NCI-H1436 treated with DMSO at 0.1 percent for 48 hours (cell line): ENCODE measurements at places on chromosomes 3 and 15.

GRCh38 chr3:50364573-50365079 is 5.3 kb upstream of the TMEM115 start:
- DNase-seq, result no peak

- no peak for DNase-seq
These were observed 152.9 kb upstream of the GOLIM4 start for GRCh38 chr3:168248383-168249204.

GRCh38 chr3:99625643-99626416 is 12.6 kb upstream of the COL8A1 start:
- no peak for DNase-seq

DNA sequence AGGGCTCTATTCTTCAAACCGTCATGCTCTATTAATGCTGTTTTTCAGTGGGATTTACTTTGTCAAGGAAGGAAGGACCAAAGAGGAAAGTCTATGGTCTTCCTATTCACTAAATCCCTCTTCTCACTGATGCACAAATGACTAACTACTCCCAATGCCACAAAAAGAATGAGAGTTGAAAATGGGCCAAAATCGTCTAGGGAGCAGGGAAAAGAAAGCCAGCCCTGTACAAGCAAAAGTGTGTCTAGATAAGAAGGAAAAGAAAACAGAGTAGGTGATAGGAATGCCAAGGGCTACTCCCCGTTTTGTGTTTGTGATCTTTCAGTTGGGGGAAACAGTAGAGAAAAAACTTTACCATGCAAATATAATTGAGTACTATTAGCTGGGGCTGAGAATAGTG is 97.2 kb upstream of the TMCO5A start:
- DNase-seq, result no peak

GRCh38 chr3:51332156-51332555 is 52.9 kb upstream of the MANF start:
- no peak for DNase-seq

- no peak for DNase-seq
These were observed 8.3 kb upstream of the CHRM5 start for GRCh38 chr15:33959844-33960548.

GRCh38 chr3:119342176-119342575 is 48.0 kb downstream of the ARHGAP31 start:
- DNase-seq, result no peak

DNA sequence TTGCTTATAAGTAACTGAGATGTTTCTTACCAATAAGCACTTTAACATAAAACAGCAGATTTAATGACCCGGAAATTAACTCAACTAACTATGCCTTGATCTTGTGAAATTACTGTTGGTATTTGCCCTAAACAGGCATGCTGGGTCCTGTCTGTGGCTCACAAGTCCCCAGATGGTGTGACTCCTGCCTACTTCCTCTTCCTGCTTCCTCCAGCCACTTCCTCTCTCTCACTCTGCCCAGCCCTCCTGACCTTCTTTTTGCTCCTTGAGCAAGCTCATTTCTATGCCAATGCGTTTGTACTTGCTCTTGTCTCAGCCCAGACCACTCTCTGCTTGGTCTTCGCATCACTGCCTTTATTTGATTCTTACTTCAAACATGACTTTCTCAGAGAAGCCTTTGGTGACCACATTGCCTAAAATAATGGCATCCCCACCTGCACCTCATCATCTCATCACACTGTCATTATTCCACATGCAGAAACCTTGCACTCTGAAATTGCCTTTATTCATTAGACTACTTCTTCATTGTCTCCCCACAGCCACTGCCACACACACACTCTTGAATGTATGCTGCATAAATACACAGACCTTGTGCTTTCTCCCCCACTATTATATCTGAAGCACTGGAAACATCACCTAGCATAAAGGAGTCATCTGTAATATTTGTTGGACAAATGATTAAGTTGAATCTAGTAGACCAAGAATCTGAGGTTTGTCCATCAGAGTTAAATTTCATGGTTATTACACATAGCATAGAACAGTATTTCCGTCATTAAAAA is 256.3 kb upstream of the SEMA6D start:
- no peak for DNase-seq

DNA sequence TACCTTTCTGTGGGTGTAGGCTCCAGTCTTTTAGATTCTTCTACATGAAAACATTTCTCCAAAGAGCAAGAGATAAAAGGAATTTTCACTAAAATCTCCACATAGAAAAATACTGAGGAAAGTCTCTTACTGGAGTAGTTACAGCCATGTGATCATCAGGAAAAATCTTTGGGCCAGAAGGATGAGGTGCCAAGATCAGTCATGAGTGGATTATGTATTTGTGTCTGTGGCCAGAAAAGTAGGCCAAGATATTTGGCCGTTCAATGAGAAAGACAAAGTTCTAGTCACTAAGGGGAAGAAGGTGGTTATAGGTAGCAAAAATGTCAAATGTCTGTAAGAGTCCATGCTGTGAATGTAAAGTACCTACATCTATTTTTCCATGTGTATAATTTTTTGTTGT is 339.3 kb downstream of the NSUN3 start:
- no peak for DNase-seq

GRCh38 chr3:193743702-193744047 is 150.7 kb downstream of the OPA1 start:
- peak; percentile 72 for DNase-seq

- DNase-seq, result no peak
These were observed 48.5 kb downstream of the STARD9 start for GRCh38 chr15:42623951-42624350.
